ENCODE measurements at places on chromosomes 7 and 10.

DNA sequence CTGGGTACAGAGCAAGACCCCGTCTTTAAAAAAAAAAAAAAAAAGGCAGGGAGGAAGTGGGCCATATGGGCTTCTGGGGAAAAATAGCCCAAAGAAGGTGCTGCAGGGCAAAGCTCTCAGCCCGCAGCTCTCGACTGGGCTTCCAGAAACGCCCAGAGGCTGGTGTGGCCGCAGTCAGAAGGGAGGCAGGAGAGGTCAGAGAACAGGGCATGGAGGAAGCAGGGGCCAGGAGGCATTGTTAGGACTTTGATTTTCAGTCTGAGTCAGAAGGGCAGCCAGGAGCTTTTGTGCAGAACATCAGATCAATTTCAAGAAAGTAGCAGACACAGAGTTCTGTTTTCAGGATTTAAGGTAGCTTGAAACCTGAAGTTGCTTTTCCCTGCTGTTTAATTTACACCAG is 35.3 kb upstream of the CYTH3 start:
- no peak overlapping the region for H3K4me3 ChIP-seq
- no peaks in the 10 kb centered on the region for H3K36me3 ChIP-seq
- DNase-seq = peak; percentile 61
- peaks cover 36% of the 10 kb centered on the region for H3K4me1 ChIP-seq
- H3K27me3 ChIP-seq = no peaks in the 10 kb centered on the region
- peak overlapping the region; percentile 75 for H3K27ac ChIP-seq

GRCh38 chr10:63765126-63765525 is 243.9 kb downstream of the REEP3 start:
- no peak overlapping the region for H3K27ac ChIP-seq
- no peak for DNase-seq
- no peak overlapping the region for H3K4me3 ChIP-seq
- H3K36me3 ChIP-seq = no peaks in the 10 kb centered on the region

GRCh38 chr7:95910341-95910740 is 138.0 kb downstream of the DYNC1I1 start:
- no peak for DNase-seq
- no peaks in the 10 kb centered on the region for H3K36me3 ChIP-seq
- peaks cover 4% of the 10 kb centered on the region for H3K27me3 ChIP-seq

- no peaks in the 10 kb centered on the region for H3K4me1 ChIP-seq
- no peak overlapping the region for H3K4me3 ChIP-seq
- H3K27ac ChIP-seq = no peak overlapping the region
- no peak for DNase-seq
Observed at GRCh38 chr7:82129091-82129490, 314.5 kb downstream of the CACNA2D1 start.

DNA sequence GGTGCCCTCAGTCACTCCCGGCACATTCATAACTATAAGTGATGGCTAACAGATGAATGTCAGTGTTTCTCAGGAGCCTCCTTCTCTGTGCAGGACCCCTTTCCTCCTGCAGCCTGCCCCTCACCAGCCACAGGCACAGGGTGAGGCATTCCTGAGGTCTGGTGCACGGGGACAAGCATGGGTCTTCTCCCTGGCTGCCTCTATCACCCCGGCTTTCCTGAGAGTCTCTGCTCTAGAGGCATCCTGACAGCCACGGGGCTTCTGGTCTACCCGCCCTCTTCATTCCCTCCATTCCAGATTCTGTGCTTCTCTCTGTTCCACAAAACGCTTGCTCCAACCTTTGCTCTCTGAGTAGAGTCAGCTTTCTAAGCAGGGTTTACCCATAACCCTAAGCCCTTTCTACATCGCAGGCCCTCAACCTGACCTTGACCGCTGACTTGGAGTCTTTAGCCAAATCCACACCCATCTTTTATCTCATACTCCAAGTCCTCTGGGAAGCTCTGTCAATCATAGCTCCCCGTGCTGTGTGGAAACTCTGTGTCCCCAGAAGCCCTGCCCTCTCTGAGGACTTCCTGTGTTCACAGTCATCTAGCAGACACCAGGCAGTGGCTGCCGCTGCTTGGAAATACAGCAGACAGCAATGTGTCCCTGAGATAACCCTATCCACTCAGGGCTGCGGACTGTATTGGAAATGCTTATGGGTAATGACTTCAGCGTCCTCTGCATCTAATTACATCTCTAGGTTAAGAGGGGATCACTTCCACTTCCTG is 159.0 kb downstream of the SFMBT2 start:
- DNase-seq = no peak
- H3K27ac ChIP-seq = no peak overlapping the region
- no peak overlapping the region for H3K4me3 ChIP-seq

Measured in PC-9 (cell line).